ENCODE measurements at places on chromosomes 12 and 14.
A peak's percentile ranks its signal among the peaks of the same experiment; 100 is the strongest.

DNA sequence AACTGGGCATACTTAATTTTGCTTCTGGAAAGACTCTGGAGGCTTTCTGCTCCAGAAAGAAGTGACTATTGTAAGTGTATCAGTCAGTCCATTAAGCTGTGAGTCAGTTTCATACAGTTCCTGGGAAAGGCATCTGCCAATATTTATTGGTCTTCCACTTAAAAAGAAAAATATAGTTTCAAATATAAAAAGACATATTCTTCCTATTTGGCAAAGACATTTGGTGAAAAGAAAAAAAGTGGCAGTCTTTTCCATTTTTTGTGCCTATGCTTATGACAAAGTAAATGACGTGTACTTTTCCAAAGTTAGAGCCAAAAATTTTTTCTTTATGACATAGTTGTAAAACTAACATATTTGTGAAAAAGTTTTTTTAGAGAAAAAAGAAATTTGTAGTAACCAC is 12.3 kb downstream of the TMEM30B start:
- no peak for DNase-seq

DNA sequence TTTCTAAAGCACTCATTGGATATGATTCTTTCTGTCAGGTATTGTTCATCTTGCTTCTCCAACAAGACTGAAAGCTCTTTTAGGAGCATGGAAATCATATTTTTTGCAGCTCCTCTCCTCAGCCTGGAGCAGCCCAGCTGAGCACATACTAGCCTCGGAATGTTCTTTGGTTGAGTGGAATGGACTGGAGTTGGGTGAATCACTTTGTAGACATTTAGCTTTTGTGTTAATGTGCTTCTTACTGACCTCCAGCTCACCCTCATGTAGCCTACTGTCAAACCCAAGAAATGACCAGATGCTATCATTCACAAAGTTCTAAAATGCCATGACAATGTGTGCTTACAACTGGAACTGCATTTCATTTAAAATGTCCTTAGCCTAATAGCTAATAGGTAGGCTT is 161.1 kb downstream of the NUAK1 start:
- DNase-seq = no peak

DNA sequence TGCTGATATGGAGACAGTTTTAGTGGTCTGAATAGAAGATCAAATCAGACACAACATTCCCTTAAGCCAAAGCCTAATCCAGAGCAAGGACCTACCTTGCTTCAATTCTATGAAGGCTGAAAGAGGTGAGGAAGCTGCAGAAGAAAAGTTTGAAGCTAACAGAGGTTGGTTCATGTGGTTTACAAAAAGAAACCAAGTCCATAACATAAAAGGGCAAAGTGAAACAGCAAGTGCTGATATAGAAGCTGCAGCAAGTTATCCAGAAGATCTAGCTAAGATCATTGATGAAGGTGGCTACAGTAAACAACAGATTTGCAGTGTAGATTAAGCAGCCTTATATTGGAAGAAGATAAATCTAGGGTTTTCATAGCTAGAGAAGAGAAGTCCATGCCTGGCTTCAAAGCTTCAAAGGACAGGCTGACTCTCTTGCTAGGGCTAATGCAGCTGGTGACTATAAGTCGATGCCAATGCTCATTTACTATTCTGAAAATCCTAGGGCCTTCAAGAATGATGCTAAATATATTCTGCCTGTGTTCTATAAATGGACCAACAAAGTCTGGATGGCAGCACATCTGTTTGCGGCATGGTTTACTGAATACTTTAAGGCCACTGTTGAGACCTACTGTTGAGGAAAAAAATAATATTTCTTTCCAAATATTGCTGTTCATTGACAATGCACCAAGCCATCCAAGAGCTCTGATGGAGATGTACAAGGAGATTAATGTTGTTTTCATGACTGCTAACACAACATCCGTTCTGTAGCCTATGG is 361.0 kb downstream of the DPF3 start:
- no peak for DNase-seq

DNA sequence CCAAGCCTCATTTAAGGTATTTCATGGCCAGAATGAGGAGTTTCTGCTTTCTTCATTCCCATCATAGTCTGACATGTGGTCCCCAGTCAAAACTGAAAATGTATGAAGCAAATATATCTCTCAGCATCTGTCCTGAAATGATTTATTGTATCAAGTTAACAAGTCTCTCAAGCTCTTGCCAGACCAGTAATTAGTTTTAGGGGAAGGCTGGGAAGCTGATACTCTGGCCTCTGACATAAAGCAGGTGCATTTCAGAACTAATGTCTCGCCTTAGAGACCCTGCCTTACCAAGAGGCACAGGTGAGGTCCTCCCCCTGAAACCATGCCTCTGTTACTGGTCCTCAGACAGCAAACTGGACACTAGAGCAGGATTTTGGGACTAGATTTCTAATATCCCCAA is 266.5 kb downstream of the SLC15A4 start:
- DNase-seq = no peak

- no peak for DNase-seq
Measured at GRCh38 chr12:92462049-92462448, 240.7 kb upstream of the PLEKHG7 start.

- no peak for DNase-seq
Measured at GRCh38 chr12:62762645-62763044, 172.3 kb downstream of the PPM1H start.

GRCh38 chr12:45611061-45611460 is 118.4 kb upstream of the ARID2 start:
- no peak for DNase-seq

GRCh38 chr14:77641534-77642341 is 25.3 kb upstream of the SPTLC2 start:
- DNase-seq = no peak

DNA sequence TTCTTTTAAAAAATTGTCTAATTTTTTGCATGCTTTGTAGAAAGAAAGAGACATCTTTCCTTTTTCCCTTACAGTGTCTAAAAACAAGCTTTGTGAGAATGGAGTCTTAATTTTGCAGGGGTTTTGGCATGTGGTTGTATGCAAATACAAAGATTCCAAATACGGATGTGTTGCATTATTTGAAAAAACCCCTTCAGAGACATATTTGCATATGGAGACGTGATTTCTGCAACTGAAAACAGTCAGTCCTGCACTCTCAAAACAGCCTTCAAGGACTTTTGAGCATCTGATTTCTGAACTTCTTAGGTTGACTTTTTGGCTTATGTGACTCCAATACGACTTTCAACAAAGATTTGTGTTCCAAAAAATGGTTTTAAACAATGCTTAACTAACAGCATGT is 7.8 kb downstream of the IRAK3 start:
- DNase-seq = no peak

- no peak for DNase-seq
Measured at GRCh38 chr14:32620303-32620702, 291.2 kb downstream of the AKAP6 start.

DNA sequence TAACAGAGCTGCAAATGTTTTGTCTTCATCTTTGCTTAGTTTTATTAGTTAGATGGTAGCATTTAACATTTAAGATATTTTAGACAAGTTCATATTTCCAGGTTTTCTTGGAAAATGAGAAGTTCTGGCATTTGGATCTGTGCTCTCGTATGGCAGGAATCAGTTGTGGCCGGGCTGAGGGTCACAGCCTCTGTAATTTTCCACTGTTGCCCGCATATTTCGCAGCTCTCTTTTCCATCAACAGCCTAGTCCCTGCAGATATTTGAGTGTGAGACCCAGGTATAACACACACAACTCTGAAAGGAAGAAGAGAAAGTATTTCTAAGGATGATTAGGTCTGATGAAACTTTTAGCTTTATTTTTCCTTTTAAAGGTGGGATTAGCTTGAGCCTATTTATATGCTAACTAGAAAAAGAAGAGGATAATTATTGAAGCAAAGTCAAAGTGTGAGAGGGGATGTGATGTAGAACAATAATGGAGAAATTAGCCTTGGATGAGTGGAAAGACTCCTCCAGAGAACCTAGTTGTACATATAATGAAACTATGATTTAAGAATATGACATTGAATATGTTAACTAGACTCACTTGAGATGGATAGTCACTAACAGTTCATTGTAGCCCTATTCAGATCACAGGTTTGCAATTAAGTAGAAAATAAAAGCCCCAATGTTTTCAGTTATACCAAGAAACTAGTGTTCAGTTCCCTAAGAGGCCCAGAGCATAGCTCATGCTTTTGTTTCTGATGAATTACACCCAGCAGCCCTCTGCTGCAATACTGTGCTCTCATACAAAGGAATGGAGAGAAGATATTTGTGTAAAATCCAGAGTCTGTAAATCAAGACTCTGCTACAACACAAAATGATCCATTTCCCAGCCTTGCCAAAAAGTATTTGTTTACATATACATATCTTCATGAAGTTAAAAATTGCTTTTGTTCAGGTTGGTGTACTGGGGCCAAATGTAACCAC is 158.4 kb downstream of the C12orf50 start:
- no peak for DNase-seq

- no peak for DNase-seq
Measured at GRCh38 chr14:33568935-33569579, 381.8 kb downstream of the EGLN3 start.

DNA sequence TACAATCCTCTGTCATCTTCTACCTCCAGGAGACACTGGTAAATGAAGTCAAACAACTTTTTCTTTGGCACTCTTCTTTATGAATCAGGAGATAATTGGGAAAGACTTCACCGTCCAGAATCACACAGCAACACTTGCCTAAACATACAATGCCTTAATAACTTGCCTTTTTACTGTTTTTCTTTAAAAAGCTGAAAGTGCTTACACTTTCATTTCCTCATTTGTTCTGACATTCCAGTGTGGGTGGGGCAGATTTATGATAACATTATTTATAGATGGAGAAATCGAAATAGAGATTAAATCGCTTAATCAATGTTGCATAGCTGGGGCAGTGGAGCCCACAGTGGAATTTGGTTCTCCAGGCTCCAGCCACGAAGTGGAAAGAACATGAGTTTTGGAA is 2.8 kb upstream of the FRS2 start:
- no peak for DNase-seq

DNA sequence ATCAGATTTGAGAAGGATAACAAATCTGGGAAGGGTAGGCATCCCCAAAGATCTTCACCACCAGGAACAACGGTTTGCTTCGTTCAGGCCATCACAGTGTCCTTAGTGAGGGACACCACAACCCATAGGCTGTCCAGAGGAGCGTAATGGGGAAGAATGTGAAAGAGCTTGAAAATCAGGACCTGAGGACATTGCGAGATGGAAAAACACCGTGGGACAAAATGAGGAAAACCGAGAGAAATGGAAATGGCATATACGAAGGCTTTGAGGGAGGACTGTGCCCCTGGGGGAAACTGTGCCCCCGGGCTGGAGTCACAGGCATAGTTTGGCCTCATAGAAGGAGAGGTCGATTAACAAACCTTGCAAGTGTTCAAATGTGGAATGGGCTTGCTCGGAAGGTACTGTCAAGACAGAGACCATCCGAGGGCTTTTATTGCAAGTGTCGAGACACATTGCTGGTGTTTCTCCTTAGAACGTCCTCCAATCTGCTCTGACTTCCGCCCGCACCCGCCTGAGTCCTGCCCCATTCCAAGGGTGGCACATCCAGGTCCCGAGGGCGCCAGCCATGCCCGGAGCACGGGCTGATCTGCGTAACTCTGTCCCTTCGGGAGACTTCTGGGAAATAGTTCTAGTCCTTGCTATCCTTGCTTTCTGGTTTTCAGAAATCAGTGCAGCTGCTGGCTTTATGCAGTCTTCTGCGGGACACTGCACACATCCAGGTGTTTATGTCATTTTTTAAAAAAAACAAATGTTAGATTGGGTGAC is 885 bp upstream of the PALS1 start:
- DNase-seq = peak; percentile 91

GRCh38 chr12:67789266-67789665 is 140.7 kb downstream of the DYRK2 start:
- DNase-seq = no peak

GRCh38 chr12:18242380-18243089 is 18.8 kb upstream of the PIK3C2G start:
- no peak for DNase-seq

DNA sequence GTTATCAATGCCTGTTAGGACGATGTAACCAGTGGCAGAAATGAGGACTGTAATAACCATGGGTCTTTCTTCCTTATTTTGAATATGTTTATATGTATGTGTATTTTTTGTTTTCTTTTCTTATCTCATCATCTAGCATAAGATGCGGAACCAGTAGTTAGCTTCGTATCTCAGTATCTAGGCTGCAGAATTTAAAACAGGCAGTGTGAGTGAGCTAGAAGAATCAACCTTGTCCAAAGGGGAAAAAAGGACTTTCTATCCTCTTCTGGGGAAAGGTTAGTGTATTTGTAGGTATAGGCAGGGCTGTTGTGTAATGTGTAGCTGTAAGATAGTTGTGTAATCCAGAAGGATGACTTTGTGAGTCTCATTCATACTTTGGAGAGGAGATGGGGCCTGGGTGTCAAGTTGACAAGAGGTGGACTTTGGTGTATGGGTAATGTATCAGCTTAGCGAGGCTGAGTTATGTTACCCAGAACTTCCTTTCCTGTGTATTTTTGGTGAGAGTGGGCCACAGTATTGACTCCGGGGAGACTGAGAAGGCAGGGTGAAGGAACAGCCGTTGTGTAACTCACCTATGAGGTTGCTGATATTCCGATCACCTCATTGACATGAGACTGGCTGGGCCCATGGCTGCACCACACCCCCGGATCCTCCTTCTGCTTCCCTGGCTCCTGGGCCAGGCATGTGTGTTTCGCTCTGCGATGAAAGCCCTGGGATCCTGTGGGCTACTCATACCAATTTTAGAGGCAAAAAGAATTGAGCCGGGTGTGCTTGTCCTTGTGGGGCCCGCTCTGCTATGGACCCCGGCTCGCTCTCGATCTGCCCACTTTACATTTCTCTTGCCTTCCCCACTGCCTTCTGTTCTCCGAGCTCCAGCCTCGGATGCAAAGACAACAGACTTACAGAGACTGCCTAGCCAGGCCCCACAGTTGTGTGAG is 24.3 kb downstream of the DLK1 start:
- no peak for DNase-seq

- DNase-seq = no peak
Measured at GRCh38 chr14:92511453-92512238, 1.9 kb upstream of the RIN3 start.

GRCh38 chr12:42129595-42130204 is 15.0 kb downstream of the GXYLT1 start:
- no peak for DNase-seq

- DNase-seq = no peak
Measured at GRCh38 chr14:56328021-56328420, 209.8 kb downstream of the PELI2 start.

GRCh38 chr14:30064454-30064853 is 136.8 kb upstream of the PRKD1 start:
- no peak for DNase-seq

DNA sequence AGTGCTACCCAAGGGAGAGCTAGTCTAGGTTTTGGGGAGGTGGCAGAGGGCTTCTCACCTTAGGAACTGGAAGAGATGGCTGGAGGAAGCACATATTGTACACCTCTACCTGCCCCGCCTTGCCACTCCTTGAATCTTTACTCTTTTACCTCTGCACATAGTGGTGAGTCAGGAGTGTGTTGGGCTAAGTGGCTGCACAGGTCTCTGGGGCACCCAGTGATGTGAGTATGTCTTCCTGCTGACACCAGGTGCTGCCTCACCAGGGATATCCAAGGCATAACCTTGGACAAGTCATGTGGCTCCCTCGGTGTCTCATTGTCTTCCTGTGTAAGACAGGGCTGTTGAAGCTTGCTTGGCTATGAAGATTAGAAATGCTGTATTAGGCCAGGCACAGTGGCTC is 19.8 kb upstream of the CABP1 start:
- no peak for DNase-seq
